ENCODE measurements at places on chromosomes 1 and 21.

DNA sequence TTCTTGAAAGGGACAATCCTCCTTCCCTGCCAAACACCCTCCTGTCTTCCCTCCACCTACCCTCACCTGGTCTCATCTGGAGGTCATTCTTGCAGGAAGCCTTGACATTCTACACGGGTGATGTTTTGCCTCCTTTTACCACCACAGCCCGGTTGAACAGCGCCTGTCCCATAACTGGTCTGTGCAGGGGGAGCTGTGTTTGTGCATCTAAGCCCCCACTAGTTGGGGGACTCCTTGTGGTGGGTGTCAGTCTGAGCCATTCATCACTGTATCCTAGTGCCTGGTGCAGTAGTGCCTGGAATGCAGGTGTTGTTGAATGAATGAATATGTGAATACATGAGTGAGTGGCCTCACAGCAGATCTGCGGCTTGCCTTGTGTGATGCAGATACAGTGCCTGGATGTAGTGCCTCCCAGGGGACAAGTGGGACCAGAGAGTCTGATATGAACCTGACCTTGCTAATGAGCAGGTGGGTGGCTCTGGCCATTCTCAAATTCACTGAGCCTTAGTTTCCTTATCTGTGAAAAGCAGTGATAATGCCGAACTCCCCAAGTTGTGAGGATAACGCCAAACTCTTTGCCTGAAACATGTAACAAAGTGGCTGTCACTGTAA, 79.8 kb downstream of the OMA1 start:
- no peak for DNase-seq

GRCh38 chr1:55632906-55633305, 417.7 kb upstream of the USP24 start:
- DNase-seq, result no peak

- DNase-seq, result no peak
These were observed 1260.0 kb downstream of the BRINP3 start for GRCh38 chr1:189217646-189218045.

- DNase-seq, result no peak
These were observed 6.3 kb upstream of the EGLN1 start for GRCh38 chr1:231428377-231428776.

DNA sequence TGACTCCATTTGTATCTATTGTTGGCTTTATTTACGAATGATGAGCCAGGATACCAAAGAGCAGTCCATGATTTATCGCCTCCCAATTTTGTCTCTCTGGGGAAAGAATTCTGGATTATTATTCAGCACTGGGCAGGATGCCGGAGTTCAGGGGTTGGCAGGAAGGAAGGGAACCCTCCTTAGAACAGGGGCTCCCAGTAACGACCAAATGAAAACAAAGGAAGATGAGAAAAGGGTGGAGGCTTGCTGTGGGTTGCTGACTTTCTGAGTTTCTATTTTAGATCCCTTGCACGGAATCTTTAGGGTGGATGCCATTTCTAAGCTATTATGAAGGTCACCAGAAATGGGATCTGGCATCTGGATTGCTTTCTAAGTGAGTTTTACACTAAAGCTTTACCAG, 231.2 kb upstream of the LYPLAL1 start:
- DNase-seq, result no peak
